Cerebellar nuclear complex (tissue), 1 donor: ENCODE measurements at places on chromosomes 5 and 9.

DNA sequence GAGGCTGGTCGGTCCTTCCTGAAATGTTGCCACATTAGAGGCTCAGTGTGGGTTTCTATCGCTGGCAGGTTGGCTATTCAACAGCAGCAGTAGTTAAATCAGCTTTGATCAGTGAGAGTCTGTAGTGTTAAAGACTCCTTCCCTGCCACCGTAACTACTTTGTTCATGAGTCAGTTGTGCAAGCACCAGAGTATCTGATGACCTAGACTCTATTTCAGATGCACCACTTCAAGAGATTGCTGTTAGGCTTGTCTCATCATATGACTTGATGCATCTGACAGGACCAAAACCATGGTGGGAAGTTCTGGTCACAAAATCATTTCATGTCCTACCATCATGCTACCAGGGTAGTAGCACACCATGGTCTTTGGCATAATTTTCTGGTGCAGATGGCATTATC lies 482.7 kb upstream of the MPDZ start:
- no peak for DNase-seq

- DNase-seq = no peak
Measured at GRCh38 chr5:10455277-10455670, 13.6 kb downstream of the ROPN1L start.

DNA sequence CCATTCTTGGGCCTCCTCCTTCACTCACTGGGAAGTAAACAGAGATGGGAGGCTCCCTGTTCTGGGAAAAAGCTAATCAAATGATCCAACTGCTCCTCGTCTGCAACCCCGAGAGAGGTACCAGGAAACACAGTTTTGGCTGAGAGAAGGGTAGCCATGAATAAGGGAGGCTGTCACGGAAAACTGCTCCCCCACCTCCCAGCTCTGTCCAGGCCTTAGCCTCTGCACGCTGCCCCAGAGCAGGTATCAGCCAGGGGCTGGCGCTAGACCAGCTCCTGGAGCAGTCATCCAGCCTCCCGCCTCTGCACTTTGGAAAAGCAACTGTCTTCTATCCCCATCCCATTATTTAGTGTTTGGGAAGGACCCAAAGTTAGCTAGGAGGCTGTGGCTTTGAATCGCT lies 266.1 kb downstream of the NDUFS4 start:
- no peak for DNase-seq

DNA sequence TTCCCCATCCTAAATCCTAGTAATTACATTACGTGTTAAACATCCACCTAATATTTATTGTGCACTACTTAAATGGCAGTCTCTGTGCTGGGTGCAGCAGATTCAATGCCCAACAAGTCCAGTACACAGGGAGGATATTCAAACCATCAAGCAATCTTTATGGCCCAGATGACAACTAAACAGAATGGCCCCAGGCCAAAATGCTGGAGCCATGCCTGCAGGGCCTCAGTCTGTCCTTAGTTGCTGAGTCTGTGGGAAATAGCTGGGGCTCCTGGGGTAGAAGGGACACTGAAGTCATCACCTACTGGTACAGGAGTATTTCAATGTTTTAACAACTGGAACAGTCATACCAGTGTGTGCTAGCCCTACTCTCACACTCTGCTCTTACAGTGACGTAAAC lies 153.5 kb downstream of the ZNF608 start:
- DNase-seq = no peak

DNA sequence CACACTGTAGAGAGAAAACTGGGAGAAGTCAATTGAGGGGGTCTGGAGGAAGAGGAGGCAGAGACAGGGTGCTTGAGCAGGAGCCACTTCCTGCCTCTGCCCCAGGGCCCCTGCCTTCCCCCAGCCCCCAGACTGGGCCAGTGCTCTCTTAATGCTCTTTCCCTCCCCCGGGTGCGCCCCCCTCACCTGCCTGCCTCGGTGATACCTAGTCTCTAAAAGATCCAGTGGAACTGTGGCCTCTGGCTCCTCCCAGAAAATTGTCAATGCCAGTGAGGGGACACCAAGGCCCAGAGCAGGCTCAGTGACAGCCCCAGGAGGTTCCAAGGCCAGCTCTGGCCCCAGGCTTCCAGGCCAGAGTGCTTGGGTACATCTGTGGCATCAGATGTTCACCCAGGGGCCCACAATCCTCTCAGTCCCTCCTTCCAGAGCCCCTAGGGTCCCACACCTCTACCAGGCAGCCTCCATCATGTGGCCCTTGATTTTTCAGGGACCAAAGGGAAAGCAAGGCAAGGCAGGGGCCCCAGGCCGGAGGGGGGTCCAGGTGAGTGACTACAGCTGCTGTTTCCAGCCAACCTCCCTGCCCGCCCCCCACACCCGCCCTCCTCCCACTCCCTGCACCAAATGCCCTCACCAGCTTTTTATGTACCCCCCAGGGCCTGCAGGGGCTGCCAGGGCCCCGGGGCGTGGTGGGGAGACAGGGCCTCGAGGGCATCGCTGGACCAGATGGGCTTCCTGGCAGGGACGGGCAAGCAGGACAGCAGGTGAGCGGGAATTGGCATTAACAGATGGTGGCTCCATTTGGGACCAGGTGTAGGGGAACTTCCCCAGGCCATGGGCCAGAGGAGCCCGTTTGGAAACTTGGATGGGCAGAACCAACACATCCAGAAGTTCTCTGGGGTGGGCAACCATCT lies 33.1 kb upstream of the ORM1 start:
- no peak for DNase-seq

DNA sequence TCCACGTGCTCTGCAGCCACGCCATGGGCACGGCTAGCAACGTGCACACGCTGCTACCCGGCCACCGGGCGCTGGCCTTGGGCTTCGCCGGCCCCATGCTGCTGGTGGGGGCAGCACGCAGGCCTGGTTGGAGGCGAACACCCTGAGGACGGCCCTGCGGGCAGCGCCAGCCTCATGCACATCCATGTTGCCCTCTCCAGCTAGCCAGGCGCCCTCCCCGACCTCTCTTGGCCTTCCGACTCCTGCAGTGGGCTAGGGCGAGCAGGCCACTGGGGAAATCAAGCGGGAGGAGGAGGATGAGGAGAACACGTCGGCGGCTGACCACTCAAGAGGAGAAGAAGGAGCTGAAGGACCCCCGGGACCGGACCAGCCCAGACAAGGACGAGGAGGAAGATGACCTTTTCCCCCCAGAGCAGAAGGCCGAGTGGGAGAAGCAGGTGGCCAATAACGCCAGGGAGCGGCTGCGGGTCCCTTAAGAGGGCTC lies 73.3 kb downstream of the INSL6 start:
- DNase-seq = no peak
